Activated CD4-positive, alpha-beta memory T cell treated with anti-CD3 and anti-CD28 coated beads for 36 hours (primary cell): ENCODE measurements at places on chromosomes 7 and 10. TPM values are rescaled to one million over a fixed set of nuclear protein-coding genes. Genes with fewer than 3 reads are reported as not detected.

TMEM178B gene
- 0.81 TPM for total RNA-seq

SHTN1 gene
- 0.53 TPM for total RNA-seq

TCAF2 gene
- total RNA-seq = 32.7 TPM

MRPS17 gene
- total RNA-seq = 21.7 TPM

DOCK1 gene
- 0.22 TPM for total RNA-seq

PDLIM1 gene
- total RNA-seq = 0.92 TPM

CALN1 gene
- not detected for total RNA-seq

KIF11 gene
- 56.3 TPM for total RNA-seq

PDE1C gene
- not detected for total RNA-seq

FOXI2 gene
- total RNA-seq = not detected

ENKUR gene
- total RNA-seq = not detected

GBX1 gene
- total RNA-seq = not detected

DENND2A gene
- total RNA-seq = not detected

RNLS gene
- 4.0 TPM for total RNA-seq

CAV1 gene
- 0.07 TPM for total RNA-seq

RELN gene
- not detected for total RNA-seq

CUZD1 gene
- 1.4 TPM for total RNA-seq

TRIM24 gene
- total RNA-seq = 13.6 TPM

IFRD1 gene
- 43.4 TPM for total RNA-seq

ANXA7 gene
- 138 TPM for total RNA-seq

ZDHHC16 gene
- 43.6 TPM for total RNA-seq

NPY4R gene
- not detected for total RNA-seq

SPDYE16 gene
- 0.19 TPM for total RNA-seq

HACD1 gene
- total RNA-seq = 3.3 TPM

CALML5 gene
- not detected for total RNA-seq

ST7 gene
- total RNA-seq = 6.2 TPM

UTF1 gene
- not detected for total RNA-seq

BTRC gene
- total RNA-seq = 18.2 TPM

TMEM213 gene
- total RNA-seq = 0.39 TPM

ARL5B gene
- total RNA-seq = 16.2 TPM

ADRA2A gene
- total RNA-seq = not detected

HOXA1 gene
- 0.43 TPM for total RNA-seq

PNLIPRP1 gene
- total RNA-seq = not detected

METTL27 gene
- total RNA-seq = 2.3 TPM

RAMP3 gene
- not detected for total RNA-seq

OR13A1 gene
- total RNA-seq = not detected

TAS2R4 gene
- total RNA-seq = 0.56 TPM

TBX20 gene
- total RNA-seq = not detected

CYP26C1 gene
- total RNA-seq = not detected

C7orf33 gene
- not detected for total RNA-seq

PDSS1 gene
- 15.4 TPM for total RNA-seq

AKR1D1 gene
- total RNA-seq = not detected

RBAK gene
- total RNA-seq = 9.1 TPM

IGFBP1 gene
- total RNA-seq = not detected

RTKN2 gene
- 5.1 TPM for total RNA-seq

VGF gene
- total RNA-seq = not detected

ERVW-1 gene
- not detected for total RNA-seq

SCIN gene
- 0.12 TPM for total RNA-seq

RGS10 gene
- total RNA-seq = 173 TPM

PRRT4 gene
- 0.10 TPM for total RNA-seq

DGKI gene
- total RNA-seq = 5.4 TPM

LRMDA gene
- not detected for total RNA-seq
